T-cell (primary cell): ENCODE measurements at places on chromosomes 5 and 9. TPM values are rescaled to one million over a fixed set of nuclear protein-coding genes. Genes with fewer than 3 reads are reported as not detected.

The DHFR gene
- total RNA-seq = 13.4 TPM

The HEMGN gene
- total RNA-seq = 1.7 TPM

DNA sequence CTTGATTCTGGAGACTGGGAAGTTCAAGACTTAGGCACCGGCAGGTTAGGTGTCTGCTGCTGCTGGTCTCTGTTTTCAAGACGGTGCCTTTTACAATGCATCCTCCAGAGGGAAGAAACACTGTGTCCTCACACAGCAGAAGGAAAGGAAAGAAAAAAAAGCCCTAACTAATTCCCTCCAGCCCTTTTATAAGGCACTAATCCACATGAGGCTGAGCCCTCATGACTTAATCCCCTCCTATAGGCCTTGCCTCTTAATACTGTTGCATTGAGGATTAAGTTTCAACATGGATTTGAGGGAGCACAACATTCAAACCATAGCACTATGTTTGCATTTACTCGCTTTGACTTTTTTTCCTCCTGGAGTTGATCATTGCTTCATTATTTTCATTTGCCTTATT lies 585.9 kb downstream of the TLR4 start:
- no peak overlapping the region for H3K4me3 ChIP-seq
- no peaks in the 10 kb centered on the region for H3K27me3 ChIP-seq
- H3K36me3 ChIP-seq = no peaks in the 10 kb centered on the region
- no peaks in the 10 kb centered on the region for H3K4me1 ChIP-seq

DNA sequence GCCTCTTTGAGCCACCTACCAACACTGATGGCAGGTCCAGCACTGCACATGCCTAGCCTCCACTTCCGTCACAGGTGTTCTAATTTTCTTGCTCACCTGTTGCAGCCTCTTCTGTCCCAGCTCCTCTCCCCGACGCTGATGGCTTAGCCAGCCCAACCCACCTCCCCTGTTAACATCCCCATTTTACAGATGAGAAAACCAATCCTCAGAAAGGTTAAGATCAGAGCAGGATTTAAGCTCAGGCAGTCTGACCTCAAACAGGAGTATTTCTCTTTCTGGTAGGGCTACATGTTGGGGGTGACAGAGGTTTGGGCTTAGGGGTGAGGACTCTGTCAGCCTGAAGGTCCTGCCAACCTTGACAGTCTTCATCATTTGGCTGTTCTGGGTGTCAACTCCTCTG lies 74.5 kb upstream of the PITX1 start:
- H3K4me3 ChIP-seq = no peak overlapping the region
- no peaks in the 10 kb centered on the region for H3K27me3 ChIP-seq
- no peaks in the 10 kb centered on the region for H3K4me1 ChIP-seq
- no peak for DNase-seq
- no peaks in the 10 kb centered on the region for H3K36me3 ChIP-seq

DNA sequence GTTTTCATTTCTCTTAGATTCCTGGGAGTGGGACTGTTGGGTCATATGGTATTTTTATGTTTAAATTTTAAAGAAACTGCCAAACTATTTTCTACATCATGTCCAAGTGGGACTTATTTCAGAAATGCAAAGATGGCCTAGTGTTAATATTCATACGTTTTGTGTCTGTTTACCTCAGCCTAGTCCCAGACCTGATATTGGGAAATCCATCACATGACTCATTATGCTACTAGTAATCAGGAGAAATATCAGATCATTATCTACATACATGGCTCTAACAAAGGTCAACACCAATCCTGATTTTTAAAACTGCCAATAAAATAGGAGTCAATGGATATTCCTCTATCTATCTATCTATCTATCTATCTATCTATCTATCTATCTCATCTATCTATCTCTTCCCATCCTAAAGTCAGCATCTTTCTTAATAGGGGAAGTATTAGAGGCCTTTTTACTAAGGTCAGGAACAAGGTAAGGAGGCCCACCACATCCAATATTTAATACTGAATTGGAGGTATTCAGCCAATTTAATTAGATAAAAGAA lies 4.7 kb downstream of the RASGEF1C start:
- no peak overlapping the region for H3K4me3 ChIP-seq
- H3K27me3 ChIP-seq = peaks cover 24% of the 10 kb centered on the region
- DNase-seq = no peak

DNA sequence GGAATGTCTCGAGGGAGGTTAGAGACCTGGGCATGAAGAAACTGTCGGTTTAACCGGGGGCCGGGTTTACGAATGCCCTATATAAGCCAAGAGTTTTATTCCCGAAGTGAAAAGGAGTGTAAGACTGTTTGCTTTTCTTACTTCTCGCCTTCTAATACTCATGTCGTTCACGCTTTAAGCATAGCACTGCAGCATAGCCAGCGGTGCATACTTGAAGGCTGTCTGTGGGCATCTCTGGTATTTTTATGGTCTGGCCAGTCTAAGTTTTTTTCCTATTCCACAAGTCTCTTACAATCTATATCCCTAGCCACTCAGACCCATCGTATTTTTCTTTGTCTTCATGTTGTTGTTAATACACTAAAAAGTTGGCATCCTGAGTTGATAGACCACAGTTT lies 1.2 kb downstream of the UHRF2 start:
- H3K27ac ChIP-seq = peak overlapping the region; percentile 62
- peaks cover 27% of the 10 kb centered on the region for H3K4me1 ChIP-seq
- peaks cover 4% of the 10 kb centered on the region for H3K36me3 ChIP-seq
- no peak for DNase-seq
- H3K4me3 ChIP-seq = peak overlapping the region; percentile 90
- no peaks in the 10 kb centered on the region for H3K27me3 ChIP-seq

GRCh38 chr9:127746959-127747569 lies 12.0 kb upstream of the TOR2A start:
- H3K4me3 ChIP-seq = no peak overlapping the region
- peaks cover 14% of the 10 kb centered on the region for H3K4me1 ChIP-seq
- H3K27ac ChIP-seq = peak overlapping the region; percentile 32
- H3K36me3 ChIP-seq = peaks cover 87% of the 10 kb centered on the region
